Femur (tissue), 1 donor: ENCODE measurements at places on chromosomes 16 and 17.
A peak's percentile ranks its signal among the peaks of the same experiment; 100 is the strongest.

DNA sequence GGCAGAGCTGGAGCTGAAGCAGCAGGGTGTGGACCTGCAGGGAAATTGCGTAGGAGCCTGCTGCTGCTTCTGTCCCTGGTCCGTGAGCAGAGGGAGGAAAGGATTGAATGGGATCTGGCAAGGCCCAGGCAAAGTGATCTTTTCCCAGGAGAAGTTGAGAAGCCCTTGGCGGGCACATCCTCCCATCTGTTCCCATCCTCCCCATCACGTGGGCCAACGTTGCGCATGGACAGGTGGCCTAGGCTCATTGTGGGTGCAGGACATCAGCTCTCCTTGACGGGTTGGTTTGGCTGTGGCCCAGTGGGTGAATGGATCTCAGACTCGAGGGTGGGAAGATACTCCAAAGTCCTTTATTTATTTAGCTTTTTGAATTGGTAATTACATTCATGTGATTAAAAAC is 29.4 kb upstream of the POLR3E start:
- no peak for DNase-seq

DNA sequence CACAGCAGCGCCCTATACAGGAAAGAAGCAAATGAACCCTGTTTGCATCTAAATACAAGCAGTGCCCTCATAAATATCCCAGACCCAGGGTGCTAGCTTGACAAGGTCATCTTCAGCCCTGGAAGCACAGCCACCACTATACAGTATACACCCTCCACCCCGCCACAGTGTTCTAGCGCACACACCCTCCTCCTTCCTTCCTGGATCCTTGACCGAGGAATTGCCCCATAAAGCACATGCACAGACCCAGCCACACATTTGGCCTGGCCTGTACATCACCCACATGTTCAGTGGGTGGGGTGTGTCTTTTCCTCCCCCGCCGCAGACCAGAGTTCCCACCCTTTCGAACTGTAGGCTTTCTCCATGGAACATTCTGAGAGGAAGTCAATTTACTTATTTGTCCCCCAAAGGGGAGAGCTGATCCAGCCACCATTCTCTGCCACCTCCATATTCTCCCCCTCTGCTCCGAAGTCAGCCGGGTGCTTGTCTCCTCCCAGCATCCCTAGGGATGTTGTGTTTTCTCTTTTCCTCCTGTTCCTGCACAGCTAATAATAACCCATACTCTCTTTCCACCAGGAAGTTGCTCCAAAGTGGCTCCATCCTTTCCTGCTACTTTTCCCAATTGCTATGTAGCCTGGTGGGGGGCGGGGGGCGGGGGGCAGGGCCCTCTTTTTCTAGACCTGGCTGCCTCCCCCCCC is 6.6 kb downstream of the ABI3 start:
- no peak for DNase-seq

GRCh38 chr17:1003633-1003971 is 6.7 kb downstream of the TIMM22 start:
- DNase-seq: no peak

DNA sequence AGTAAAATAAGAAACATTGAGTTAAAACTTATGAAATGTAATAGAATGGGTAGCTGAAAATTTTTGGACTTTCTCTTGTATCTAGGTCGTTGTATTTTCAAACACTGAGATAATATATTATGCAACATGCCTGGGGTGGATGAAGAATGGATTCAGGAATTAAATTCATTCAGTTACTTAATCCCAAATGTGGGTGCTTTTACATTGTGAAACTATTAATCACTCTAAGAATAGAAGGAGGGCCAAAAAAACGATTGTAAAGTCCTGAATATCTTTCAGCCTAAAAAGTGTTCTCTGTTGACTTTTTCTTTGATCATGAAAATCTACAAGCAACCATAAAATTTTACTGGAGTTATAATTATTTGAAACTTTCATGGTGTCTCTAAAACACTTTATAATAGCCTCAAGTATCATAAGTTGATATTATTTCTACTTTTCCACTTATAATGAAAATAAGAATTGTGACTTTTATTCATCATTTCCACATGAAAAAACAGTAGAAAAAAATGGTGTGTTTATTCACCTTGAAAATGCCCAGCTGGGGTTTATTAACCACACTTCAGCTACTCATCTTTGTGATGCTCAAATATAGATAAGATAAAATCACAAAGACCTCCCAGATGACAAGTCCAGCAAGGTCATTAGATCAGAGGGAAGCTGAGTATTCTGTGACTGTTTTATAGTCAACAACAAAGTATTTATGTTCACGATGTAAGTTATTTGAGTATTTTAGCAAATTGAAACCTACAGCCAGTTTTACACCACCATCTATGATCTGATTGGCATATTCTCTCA is 619.9 kb upstream of the SOX9 start:
- DNase-seq: no peak

GRCh38 chr17:50495217-50495823 is 12.9 kb upstream of the MYCBPAP start:
- no peak for DNase-seq

DNA sequence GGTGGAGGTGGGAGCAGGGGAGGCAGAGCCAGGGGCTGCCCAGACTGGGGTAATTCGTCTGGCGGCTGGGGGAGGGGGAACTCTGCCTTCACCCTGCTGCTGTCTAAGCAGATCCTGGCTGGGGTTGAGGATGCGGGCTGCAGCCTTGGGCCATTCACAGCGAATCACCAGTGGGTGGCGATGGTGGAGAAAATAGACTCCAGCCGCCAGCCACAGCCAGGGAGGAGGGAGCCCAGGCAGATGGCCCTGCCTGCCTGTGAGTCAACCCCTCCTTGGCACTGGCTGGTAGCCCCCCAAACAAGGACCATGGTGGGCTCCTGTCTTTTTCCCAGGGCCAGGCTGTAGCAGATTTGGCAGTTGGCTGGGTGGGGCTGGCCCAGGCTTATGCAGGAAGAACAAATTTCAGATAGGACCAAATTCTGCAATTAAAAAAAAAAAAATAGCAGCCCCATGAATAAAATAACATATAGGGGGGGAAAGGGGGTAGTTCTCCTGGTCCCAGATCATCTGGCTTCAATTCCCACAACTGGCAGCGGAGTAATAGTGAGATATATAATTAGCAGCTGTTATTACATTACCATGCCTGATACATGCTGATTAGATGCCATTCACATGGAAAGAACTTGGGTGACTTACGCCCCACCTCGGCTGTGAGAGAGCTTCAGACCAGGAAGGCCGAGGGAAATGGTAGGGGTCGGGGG is 41.5 kb upstream of the CDH5 start:
- DNase-seq: peak; percentile 59

- peak; percentile 34 for DNase-seq
These were observed 14.1 kb downstream of the CFAP20 start for GRCh38 chr16:58114827-58115825.

DNA sequence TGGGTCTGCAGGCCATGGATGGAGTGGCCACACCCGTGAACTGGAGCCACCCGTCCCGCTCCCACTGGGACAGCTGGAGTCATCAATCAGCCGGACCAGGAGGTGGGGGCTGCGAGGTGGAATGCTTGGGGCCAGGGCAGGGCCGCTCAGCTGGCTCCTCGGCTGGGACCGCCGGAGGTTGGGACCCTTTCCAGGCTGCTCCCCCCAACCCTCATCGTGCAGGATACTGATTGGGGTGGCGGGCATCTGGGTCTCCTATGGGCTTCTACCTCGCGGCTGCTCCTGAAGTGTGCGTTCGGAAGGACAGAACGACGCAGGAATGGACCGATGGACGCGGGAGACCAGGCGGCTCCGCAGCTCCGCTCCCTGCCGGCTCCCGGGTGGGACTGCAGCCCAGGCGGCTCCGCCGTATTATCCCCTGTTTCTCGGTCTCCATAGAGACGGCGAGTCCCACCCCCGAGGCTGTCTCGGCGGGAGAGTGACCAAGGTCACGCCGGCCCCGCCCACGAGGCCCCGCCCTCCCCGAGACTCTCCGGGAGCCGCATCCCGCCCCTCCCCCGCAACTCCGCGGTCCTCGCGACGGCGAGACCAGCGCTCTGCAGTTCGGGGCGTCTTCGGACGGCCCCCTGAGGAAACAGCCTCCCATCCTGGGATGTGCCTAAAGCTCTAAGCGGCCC is at the start of gene TPPP3:
Gene TPPP3, minus strand, starts transcription at position 388 of the 677 bp plus-strand sequence. CDS start 2,387 bp downstream, outside the sequence.
- peak; percentile 94 for DNase-seq

DNA sequence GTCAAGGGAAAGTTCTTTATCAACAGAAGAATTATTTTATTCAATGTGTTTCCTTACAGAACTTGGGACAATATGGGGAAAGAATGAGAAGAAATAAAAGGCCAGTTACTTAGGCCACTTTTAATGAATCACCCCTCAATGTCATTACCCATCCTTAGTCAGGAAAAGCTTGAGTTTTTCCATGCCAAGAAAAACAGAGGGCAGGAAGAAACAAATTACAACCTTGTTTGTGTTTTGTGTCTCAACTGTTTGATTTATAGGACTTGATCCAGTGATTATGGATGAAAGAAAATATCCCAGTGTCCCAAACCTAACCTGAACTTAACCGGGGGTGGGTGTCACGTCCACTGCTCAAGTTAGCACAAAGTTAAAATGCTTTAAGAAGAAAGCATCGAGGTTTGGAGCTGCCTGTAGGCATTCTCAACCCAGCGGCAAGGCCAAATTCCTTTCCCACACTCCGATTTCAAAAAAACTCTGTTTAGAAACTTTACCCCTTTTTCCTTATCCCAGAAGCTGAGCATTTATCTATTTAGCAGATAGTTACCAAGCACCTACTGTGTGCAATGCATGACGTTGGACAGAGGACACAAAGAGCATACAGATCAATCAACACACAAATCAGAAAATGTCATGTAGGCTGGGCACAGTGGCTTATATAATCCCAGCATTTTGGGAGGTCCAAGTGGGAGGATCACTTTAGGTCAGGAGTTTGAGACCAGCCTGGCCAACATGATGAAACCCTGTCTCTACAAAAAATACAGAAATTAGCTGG is 14.0 kb upstream of the CYB5B start:
- DNase-seq: no peak

GRCh38 chr17:31830971-31831858 is 27.8 kb downstream of the COPRS start:
- peak; percentile 76 for DNase-seq

DNA sequence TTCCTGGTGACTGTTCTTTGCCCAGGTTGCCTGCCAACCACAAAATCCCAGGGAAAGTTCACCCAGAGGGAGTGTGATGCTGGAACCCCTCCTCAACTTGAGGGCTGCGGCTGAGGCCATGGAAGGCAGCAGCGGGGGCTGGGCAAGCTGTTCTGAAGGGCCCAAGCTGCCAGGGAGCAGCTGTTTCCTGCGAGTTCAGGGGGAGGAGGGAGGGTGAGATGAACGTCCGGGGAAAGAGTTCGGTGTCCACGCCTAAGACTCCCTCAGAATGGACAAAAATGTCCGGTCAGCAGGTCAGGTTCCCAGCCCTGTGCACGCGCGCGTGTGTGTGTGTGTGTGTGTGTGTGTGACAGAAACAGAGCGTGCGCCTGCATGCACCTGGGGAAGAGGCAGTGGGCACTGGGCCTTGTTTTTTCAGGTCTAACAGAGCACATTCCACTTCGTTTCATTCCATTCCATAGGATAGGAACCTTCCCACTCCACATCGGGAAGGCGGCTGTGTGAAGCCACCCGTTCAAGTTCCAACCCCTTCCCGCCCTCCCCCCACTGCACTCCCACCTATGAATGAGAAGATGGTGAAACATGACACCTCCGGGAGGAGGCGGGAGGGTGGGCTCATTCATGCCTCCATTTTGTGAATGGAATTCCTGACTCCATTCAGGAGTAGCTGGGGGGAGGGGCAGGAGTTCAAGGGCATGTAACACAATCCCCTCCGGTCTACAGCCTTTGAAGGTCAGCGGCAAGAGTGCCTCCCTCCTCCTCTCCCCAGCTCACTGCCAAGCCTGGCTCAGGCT is 15.7 kb downstream of the ETV4 start:
- peak; percentile 92 for DNase-seq

DNA sequence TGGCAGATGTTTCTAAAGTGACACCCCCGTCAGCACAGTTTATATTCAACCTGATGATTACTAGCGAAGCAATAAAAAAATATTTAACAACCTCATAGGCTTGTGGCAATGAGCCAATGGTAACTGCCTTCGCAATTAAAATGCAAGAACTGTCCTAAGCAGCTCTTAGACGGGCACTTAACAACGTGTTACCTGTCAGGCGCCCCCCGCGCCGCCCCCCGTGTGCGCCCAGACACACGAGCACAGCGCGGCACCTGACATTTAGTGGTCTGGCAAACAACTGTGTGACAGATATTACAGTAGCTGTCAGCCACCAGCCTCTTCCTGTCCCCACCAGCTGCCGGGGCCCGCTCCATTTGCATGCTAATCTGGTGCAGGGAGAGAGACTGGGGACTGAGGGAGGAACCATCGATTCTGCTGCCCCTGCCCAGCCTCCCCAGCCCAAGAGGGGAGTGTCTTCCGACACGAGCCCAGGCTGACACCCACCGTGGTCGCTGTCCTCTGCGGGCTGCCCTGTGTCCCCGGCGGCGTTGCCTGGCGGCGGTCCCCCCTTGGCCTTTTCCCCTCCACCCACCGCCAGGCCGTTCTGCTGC is 12.7 kb downstream of the NDUFAF8 start:
- DNase-seq: no peak

DNA sequence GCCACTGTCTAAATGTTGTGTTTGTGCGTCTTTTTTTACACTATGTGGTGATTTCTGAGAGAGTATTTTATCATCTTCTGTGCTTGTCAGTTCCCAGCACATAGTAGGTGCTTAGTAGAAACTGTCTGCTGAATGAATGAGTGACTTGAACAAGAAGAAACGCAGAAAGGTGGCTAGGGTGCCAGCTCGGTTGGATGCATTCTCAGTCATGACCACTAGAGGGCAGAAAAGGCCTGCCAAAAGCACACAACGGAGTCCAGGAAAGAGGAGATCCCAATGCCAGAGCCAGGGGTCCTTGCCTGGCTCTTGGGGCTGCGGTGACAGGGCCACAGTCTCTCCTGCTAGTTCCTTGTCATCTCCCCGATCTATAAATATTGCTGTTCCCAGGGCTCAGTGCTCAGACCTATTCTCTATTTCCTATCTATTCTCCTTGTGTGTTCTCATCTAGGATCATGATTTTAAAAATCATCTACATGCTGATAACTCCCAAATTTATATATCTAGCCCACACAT is 57.3 kb upstream of the CCL1 start:
- peak; percentile 70 for DNase-seq

DNA sequence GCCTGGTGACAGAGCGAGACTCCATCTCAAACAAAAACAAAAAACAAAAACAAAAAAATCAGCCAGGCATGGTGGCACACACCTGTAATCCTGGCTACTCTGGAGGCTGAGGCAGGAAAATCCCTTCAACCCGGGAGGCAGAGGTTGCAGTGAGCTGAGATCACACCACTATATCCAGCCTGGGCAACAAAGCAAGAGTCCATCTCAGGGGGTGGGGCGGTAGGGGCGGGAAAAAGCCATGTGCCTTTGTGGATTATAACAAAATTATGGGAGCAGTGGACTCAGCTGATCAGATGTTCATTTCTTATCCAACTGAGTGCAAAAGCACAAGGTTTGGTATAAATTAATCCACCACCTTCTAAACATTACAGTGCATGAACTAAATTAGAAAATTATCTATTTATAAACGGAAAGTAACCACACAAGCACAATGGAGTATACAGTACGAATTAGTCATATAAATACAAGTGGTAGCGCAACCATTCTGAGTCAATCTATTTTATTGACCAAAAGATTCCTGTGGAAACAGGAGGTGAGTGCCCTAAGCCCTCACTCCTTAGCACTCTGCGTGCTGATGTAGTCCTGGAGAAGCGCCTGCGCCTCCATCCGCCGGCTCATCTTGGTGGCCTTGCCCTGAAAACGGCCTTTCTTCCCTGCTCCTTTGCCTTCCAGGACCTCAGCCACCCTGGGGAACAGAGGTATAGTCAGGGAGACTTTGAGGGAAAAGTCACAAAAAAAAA is 14.0 kb downstream of the AARSD1 start:
- DNase-seq: no peak

GRCh38 chr17:55830699-55831471 is 80.0 kb downstream of the PCTP start:
- no peak for DNase-seq

- no peak for DNase-seq
These were observed 9.1 kb downstream of the NUDT16L1 start for GRCh38 chr16:4702466-4702808.
